ENCODE measurements at places on chromosomes 7 and 10.

DNA sequence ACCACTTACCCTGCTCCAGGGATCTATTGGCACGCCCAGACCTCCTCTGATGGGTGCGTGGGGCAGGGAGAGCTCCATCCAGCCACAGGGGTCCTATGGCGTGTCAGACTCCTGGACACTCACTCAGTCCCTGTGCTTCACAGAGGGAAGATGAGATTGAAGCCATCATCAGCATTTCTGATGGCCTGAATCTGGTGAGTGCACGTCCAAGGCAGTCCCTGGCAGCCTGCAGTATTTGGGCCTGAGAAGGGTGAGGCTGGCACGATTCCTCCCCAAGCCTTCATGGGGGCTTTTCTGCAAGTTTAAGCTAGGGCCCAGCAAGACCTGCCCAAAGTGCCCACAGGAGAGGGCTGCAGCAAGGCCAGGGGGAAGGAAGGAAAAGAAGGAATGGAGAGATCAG is 3.3 kb downstream of the CDHR1 start:
- no peak for DNase-seq

GRCh38 chr10:127017541-127018297 is 112.5 kb downstream of the DOCK1 start:
- no peak for DNase-seq

DNA sequence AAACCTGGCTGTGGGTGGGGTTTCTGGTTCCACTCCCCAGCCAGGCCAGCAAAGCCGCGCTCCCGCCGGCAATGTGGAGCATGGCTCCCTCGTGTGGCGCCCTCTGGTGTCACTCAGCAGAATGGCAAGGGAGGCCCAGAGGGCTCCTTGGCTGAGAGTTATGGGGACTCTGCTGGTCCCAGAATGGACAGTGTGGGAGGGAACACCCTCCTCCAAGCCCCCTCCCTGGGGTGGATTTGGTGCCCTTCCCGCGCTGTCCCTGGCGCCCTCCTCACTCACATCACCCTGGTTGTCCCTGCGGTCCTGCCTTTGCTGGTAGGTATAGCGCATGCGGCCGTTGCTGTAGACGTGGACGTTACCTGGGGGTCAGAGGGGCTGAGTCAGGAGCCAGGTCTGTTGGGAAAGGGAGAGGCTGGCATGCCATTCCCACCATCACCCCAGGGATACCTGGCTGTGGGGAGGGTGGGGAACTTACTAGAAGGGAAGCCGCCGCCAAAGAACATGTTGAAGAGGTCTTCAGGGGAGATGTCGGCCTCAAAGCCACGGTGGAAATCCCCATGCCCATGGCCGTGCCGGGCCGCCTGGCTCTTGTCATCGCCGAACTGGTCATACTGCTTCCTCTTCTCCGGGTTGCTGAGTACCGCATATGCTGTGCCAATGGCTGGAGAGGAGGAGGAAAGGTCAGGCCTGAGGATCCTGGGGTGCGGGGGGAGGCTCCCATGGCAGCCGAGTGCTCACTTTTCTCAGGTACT is 14.0 kb downstream of the DNAJB12 start:
- peak; percentile 63 for DNase-seq

GRCh38 chr10:34474009-34474376 is 341.1 kb downstream of the PARD3 start:
- DNase-seq, result peak; percentile 16

- DNase-seq, result no peak
These were observed 44.8 kb downstream of the CAMK2B start for GRCh38 chr7:44280636-44280992.

All from inflammatory macrophage treated with lipopolysaccharide for 4 hours (primary cell).